ENCODE measurements at places on chromosomes 12 and 14.
A peak's percentile ranks its signal among the peaks of the same experiment; 100 is the strongest.

DNA sequence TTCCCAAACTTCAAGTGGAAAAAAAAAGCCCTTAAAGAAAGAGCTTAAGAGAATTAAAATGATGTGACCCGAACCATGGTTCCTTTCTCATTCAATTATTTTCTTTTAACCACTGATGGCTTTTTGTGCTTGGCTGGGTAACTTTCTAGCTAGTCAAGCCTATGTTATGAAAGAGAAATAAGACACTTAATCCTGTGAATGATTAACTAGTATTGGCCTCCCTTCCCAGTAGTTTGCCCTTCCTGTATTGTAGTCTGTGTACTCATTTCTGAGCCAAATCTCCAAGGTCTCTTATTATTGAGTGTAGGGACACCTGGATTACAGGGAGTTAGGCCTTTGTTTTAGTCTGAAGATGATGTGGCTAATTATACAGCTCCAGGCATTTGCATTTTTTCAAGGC, 353.0 kb downstream of the RAD51B start:
- H3K36me3 ChIP-seq, result no peaks in the 10 kb centered on the region
- H3K27me3 ChIP-seq, result no peaks in the 10 kb centered on the region
- no peak overlapping the region for H3K27ac ChIP-seq
- no peak overlapping the region for H3K4me3 ChIP-seq

DNA sequence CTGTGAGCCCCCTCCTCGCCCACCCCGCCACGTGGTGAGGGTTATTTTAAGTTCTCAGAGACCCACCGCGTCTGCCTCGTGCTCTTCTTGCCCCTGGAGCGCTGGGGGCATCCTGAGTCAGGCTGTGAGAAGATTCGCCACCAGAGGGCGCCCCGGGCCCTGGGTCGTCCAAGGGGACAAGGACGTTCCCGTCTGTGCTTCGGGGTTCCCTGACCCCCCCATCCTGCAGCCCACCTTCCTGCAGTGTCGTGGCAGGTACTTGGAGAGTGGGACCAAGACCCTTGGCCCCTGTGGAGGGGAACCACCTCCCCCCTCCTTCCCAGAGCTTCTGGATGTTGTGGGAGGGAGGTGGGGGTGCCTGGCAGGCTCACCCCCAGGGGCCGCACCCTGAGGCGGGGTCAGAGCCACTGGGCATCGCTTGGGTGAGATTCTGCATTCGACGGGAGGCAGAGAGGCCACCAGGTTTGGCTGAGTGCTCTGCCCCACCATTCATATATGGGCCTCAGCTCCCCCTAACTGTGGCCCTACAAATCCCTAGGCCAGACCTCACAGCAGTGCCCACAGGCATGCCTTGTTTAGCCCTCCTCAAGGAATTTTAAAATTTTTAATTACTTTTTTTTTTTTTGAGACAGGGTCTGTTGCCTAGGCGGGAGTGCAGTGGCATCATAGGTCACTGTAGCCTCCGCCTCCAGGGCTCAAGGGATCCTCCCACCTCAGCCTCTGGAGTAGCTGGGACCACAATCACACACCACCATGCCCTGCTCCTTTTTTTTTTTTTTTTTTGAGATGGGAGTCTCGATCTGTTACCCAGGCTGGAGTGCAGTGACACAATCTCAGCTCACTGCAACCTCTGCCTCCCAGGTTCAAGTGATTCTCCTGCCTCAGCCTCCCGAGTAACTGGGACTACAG, 17.0 kb downstream of the RHOF start:
- peak overlapping the region; percentile 66 for H3K27ac ChIP-seq
- peaks cover 28% of the 10 kb centered on the region for H3K4me1 ChIP-seq
- DNase-seq, result peak; percentile 85
- no peak overlapping the region for H3K4me3 ChIP-seq

GRCh38 chr12:94779485-94779884, 129.1 kb upstream of the TMCC3 start:
- H3K4me3 ChIP-seq, result no peak overlapping the region
- peaks cover 2% of the 10 kb centered on the region for H3K27me3 ChIP-seq
- no peak overlapping the region for H3K27ac ChIP-seq

- no peaks in the 10 kb centered on the region for H3K4me1 ChIP-seq
- no peak overlapping the region for H3K4me3 ChIP-seq
- no peaks in the 10 kb centered on the region for H3K27me3 ChIP-seq
- no peaks in the 10 kb centered on the region for H3K36me3 ChIP-seq
These were observed 268.1 kb downstream of the EGLN3 start for GRCh38 chr14:33682760-33683159.

DNA sequence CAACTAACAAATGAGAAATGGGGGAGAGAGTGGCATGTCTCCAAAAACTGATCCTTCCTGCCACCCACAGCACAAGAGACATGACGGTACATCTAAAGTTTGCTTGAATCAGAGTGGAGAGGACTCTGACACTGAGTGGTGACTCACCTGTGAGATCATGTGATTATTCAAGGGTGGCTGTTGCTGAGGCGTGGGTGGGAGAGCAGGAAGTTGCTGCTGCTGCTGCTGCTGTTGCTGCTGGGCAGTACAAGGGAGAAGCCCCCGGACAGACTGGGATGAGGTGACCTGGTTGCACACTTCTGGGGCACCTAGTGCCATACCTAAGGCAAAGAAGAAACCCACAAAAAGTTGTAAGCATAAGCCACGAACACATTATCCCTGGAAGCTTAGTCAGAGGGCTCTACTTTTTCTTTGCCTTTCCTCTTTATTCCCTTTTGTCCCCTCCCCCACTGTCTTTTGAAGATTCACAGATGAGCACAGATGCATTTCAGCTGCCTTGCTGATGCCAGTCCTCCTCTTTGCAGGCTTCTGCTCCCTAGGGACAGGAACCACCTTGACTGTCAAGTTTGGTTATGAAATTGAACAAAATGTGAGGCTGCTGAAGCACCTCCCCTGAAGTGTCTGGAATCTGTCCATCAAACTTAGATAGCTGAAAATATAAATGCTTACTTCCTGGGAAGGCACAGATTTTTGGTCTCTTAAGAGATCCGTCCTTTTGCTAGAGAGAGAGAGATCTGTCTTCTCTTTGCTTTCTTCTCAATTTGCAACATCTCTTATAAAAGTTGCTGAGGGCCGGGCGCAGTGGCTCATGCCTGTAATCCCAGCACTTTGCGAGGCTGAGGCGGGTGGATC, 29.4 kb upstream of the STAC3 start:
- H3K27me3 ChIP-seq, result no peaks in the 10 kb centered on the region
- H3K27ac ChIP-seq, result peak overlapping the region; percentile 75
- peak; percentile 44 for DNase-seq
- H3K4me1 ChIP-seq, result peaks cover 13% of the 10 kb centered on the region

GRCh38 chr12:2413999-2414792, 361.4 kb downstream of the CACNA1C start:
- no peaks in the 10 kb centered on the region for H3K27me3 ChIP-seq
- H3K27ac ChIP-seq, result no peak overlapping the region
- H3K4me3 ChIP-seq, result no peak overlapping the region
- no peak for DNase-seq

DNA sequence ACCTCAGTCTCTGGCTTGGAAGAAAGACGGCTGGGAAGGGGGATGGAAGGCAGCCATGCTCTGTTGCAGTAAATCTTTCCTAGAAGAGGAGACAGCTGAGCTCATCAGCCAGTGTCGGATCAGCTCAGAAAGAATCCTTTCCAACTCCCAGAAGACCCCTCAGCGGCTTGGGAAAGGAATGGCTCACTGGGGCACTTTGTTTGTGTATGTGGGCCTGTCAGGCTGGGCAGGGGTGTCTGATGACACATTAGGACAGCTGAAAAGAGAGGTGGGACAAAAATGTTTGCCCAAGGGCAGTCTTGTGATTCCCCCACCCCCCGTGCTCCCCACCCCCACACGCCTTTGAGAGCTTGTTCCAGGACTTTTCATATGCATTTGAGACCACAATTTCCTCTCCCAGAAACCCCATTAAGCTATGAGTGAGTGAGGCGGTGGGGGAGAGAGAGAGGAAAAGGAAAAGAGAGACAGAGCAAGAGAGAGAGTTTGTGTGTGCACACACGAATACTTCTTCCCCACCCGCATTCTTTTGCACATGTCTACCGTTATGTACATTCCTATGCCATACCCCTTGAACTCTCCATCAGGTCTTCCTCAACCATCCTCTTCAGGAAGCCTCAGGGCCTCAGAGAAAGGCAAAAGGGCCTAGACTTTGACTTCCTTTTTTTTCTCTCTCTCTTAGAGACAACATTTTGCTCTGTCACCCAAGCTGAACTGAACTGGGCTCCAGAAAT, 198.9 kb downstream of the ZFP36L1 start:
- H3K4me3 ChIP-seq, result no peak overlapping the region
- H3K4me1 ChIP-seq, result no peaks in the 10 kb centered on the region
- no peak overlapping the region for H3K27ac ChIP-seq
- H3K27me3 ChIP-seq, result no peaks in the 10 kb centered on the region

DNA sequence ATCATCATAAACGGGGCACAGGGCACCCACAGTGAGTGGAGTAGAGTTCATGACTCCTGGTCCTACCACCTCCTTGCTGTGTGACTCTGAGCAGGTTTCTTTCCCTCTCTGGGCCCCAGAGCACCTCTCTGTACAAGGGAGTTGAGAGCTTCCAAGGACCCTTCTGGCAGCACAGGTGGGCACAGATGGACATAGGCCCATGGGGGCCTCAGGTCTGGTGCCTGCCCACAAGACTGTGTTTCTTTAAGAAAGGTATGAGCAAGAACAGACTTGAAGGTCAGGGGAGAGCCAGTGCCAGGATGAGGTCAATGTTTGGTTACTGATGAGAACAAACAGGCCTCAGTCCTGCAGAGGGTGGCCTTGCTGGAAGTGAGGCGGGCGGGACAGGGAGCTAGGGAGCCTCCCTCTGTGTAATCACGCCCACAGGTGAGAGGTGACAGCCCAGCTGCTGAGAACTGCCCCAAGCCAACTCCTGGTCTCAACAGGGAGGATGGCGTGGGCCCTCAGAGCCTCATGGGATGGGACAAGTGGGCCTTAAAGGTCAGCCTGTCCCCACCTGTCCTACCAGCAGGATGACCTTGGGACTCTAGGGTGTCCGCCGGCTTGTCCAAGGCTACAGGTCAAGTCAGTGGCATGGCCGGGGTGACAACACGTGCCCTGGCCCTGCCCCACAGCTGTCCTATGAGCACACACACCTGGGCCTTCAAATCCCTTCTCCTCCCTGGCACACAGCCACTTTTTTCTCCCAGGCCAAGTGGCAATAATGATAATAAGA, 49.1 kb downstream of the CCDC85C start:
- no peak for DNase-seq
- H3K4me3 ChIP-seq, result no peak overlapping the region
- no peaks in the 10 kb centered on the region for H3K27me3 ChIP-seq
- H3K36me3 ChIP-seq, result no peaks in the 10 kb centered on the region
- no peak overlapping the region for H3K27ac ChIP-seq

DNA sequence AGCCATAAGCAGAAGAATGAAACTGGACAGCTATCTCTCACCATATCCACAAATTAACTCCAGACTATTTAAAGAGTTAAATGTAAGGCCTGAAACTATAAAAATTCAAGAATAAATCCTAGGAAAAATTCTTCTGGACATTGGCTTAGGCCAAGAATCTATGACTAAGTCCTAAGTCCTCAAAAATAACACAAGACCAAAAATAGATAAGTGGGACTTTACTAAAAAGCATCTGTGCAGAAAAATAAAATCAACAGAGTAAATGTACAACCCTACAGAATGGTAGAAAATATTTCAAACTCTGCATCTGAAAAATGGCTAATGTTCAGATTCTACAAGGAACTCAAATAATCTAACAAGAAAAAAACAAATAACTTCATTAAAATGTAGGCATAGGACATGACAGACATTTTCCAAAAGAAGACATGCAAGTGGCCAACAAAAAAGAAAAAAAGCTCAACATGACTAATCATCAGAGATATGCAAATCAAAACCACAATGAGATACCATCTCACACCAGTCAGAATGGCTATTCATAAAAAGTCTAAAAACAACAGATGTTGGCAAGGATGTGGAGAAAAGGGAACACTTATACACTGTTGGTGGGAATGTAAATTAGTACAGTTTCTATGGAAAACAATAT, 61.0 kb upstream of the PPFIA2 start:
- no peak overlapping the region for H3K4me3 ChIP-seq
- no peaks in the 10 kb centered on the region for H3K36me3 ChIP-seq
- H3K27me3 ChIP-seq, result no peaks in the 10 kb centered on the region
- no peaks in the 10 kb centered on the region for H3K4me1 ChIP-seq
- no peak for DNase-seq
- no peak overlapping the region for H3K27ac ChIP-seq

DNA sequence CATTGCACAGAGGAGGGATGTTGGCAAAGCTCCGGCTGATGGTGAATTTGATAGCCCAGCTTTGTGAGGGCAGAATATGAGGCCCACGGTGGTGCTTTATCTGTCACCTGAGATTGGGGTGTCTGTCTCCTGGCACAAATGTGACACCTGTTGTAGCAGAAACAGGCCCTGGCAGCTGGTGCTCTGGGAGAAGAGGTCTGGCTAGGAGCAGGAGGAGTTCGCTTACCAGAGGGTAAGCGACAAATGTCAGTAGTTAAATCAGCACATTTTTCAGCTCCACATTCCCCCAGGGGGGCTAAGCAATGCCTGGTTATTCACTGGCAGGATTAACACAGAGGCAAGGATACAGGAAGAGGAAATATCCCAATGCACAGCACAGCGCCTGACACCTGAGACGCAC, 71.1 kb downstream of the B4GALNT3 start:
- H3K27me3 ChIP-seq, result no peaks in the 10 kb centered on the region
- DNase-seq, result no peak
- no peaks in the 10 kb centered on the region for H3K4me1 ChIP-seq
- no peak overlapping the region for H3K27ac ChIP-seq

DNA sequence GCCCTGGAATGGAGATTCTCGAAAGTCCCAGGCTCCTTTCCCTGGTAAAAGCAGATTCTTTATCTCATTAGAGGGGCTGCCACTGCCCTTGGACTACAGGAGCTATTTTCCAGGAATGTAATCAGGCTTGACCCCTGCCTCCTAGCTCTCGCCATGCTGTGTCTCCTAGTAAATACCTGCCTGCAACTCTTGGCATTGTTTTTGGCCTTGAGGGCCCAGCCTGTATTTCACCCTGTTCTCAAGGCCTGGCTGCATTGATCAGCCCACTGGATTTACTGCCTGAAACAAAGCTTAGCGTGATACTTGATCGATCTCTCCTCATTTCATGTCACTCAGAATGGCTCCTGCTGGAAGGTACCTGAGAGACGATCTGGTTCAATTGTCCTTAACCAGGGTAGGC, 273.7 kb downstream of the CACNA1C start:
- no peaks in the 10 kb centered on the region for H3K4me1 ChIP-seq
- no peaks in the 10 kb centered on the region for H3K36me3 ChIP-seq
- DNase-seq, result no peak
- no peak overlapping the region for H3K4me3 ChIP-seq
- no peaks in the 10 kb centered on the region for H3K27me3 ChIP-seq

GRCh38 chr12:130423991-130424857, 86.5 kb downstream of the PIWIL1 start:
- no peak for DNase-seq
- H3K27ac ChIP-seq, result no peak overlapping the region
- no peaks in the 10 kb centered on the region for H3K27me3 ChIP-seq
- H3K36me3 ChIP-seq, result no peaks in the 10 kb centered on the region
- no peak overlapping the region for H3K4me3 ChIP-seq
- H3K4me1 ChIP-seq, result no peaks in the 10 kb centered on the region

Data from CD4-positive, CD25-positive, alpha-beta regulatory T cell (primary cell).